ENCODE measurements at places on chromosomes 2 and 18.

DNA sequence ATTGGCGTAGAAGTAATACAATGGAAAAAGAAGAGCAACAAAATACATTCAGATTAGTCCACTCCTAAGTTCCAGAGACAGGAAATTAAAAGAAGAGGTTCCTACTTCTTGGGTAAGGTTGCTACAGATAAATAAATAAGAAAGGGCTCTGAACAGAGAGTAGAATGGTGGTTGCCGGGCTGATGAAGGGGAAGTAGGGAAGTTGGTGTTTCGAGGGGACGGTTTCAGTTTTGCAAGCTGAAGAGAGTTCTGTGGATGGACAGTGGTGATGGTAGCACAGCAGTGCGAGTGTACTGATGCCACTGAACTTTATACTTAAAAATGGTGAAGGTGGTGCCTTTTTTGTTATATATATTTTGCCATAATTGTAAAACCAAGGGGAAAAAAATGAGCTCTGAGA is 48.2 kb downstream of the CABYR start:
- ATAC-seq, result no peak

GRCh38 chr2:120034027-120034426 is 21.1 kb downstream of the EPB41L5 start:
- ATAC-seq, result no peak

- no peak for ATAC-seq
Measured at GRCh38 chr2:31023541-31023940, 114.7 kb downstream of the GALNT14 start.

DNA sequence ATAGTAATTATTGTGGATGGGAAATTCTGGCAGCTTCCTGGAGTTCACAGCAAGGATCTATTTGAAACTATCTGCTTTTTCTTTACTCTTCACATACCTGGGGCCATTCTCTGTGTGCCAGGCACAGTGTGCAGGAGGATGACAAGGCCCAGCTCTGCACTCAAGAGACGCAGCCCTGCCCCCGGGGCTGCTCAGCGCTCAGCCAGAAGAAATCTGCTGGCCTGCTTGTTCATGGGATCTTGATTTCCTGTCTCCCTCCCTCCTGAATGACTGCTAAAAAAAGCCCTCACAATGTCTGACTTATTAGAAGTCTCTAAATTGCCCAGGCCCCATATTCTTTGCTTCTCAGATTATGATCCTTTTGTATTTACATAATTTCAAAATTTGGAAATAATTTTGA is 210.9 kb downstream of the DCDC2C start:
- ATAC-seq, result no peak

- ATAC-seq, result no peak
Measured at GRCh38 chr18:75507636-75508035, 80.1 kb upstream of the SMIM21 start.

GRCh38 chr2:96316999-96317398 is 8.1 kb upstream of the ITPRIPL1 start:
- ATAC-seq, result no peak
